ENCODE measurements at places on chromosomes 3 and 15.

GRCh38 chr3:143928541-143929255 is 42.9 kb upstream of the DIPK2A start:
- DNase-seq = no peak

DNA sequence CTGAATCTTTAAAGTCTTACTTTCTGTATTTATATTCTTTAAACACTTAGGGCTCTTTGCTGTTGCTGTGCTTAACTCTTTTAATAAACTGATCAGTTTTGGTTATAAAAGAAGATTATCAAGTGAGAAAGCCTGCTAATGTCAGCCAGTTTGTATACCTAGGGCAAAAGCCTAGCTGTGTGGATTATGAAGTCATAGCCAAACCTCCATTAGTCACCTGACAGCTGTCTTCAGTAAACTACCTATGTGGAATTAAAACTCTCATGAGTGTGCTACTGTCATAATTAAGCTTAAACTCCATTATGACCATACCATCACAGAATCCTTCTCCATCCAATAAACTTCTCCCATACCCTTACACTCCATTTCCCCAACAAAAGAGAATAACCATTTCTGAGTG is 762.7 kb downstream of the NTRK3 start:
- no peak for DNase-seq

- no peak for DNase-seq
Observed at GRCh38 chr15:67575039-67575502, 32.6 kb downstream of the MAP2K5 start.

DNA sequence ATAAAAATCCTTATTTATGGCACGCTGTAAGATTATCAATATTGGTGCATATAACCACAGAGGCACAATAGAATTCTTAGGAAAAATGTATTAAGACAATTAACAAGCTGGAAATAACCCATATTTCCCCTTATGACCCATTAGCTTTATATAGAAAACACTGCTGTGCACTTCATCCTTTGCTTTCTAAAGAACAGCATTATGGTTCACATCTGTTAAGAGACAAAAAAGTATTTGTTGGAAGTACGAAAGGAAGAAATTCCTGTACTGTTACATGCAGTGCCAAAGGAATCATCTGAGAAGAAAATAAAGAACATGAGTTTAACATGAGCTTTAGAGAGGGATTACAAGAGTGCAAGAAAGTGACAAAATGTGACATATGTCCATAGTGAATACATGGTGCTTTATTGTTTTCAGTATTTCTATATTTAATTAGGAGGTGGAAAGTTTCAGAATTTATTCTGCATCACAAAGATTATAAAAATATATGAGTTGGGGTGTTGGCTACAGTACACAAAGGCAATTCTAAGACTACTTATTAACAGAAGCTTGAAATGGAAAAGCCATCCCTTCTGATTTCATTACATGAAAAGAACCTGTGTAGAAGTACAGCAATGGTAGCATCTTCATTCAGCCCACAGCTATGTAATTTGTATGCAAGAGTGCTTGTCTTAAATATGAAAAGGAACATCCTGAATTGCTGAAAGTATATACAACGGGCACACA is 6.8 kb downstream of the UBE3A start:
- DNase-seq = no peak

DNA sequence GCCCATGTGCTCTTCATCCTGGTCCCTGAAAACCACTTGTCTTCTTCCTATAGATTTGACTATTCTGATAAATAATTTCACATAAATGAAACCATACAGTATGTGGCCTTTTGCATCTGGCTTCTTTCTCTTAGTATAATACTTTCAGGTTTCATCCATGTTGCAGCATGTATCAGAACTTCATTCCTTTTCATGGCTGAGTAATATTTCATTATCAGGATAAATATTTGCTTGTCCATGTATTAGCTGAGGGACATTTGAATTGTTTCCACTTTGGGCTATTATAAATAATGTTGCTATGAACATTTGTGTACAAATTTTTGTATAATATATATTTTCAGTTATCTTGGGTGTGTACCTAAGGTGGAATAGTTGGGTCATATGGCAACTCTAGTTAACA is 29.8 kb upstream of the AEN start:
- DNase-seq = no peak

- no peak for DNase-seq
Observed at GRCh38 chr15:36811903-36812302, 232.5 kb downstream of the CDIN1 start.

GRCh38 chr15:57685306-57686095 is 21.0 kb upstream of the POLR2M start:
- no peak for DNase-seq

DNA sequence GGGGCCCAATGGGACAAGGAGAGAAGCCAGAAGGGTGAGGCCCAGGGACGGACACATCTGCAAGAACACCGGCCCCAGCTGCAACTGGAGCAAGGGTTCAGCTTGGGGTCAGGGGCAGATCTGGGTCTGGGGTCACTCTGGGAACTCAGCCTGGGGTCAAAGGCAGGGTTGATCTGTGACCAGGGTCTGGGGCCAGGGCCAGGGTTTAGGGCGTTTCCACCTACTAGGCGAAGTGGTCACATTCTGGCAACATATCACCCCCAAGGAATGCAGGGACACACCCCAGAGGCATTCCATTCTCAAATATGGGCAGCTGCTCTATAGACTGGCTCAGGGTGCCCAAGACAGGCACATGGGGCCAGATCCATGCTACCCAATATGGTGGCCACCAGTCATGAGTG is 9.0 kb downstream of the UROC1 start:
- no peak for DNase-seq

- no peak for DNase-seq
Observed at GRCh38 chr3:13210221-13210975, 137.2 kb upstream of the IQSEC1 start.

- no peak for DNase-seq
Observed at GRCh38 chr15:101497017-101497416, 7.5 kb upstream of the PCSK6 start.

GRCh38 chr15:83053151-83053550 is 13.9 kb downstream of the BTBD1 start:
- DNase-seq = no peak

DNA sequence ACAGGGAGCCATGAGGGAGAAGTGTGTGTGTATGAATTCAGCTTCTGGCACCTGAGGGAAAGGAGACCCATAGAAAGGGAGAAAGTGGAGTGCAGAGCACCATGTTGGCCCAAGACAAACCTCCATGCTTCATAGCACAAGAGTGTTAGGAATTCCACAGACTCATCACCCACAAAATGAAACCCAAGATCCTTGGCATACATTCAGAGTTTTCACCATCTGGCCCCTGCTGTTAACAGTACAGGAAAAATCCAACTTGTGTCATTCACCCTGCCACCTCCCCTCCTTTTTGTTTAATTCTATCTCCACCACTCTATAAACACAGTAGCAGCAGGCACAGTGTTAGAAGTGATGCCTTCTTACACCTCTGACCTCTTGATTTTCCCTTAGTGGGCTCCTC is 60.0 kb upstream of the MNS1 start:
- DNase-seq = no peak

DNA sequence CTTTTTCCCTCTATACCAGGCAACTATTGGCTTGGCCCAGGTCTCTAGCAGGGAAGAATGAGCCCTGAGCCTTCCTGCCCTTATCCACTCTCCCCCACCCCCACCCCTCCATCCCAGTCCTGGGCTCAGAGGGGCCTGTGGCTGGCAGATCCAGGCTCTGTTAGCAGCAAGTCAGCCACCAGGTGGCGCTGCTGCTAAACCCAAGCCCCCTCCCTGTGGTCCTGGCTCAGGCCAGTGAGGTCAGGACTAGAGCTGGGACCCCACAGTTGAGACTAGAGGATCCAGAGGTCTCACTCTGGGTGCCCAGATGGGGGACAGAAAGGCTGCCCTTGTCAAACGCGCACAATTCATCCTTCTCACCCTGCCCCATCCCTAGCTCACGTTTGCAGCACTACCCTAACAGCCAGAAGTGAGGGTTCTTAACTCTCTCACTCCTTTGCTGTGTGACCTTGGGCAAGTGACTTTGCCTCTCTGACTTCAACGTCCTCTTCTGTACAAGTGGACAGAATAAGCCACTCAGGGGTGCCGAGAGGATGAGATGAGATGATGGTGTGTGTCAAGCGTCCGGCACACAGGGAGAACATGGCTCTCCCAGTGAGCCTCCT is 46.8 kb upstream of the SLC6A1 start:
- DNase-seq = peak; percentile 72

DNA sequence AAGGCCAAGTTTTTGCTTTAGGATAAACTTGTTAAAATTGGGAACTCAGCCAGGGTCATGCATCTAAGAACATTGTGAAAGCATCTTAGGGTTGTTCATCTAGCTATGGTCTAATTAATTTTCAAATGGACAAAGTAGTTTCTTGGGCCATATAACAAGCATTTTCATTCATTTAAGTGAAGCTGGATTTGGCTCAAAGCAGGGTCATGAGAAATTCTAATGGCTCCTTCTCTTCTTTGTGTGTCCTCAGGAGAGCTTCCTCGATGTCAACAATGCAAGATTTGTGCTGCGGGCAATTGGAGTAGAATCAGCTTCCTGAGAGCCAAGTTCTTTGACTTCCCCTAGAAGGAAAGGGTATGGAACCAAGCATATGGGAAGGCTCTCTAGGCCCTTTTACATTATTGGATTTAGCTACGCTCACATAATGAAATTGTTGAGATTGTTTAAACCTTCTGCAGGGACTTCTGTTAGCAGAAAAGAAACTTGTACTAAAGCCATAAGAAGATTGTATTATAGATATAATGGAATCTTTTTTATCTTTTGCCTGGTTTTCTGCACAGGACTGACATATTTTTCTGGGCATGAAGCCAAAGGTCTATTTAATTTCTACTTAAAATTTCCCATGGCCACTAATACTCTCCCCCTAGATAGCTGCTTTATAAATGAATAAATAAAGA is 1.8 kb upstream of the SAMMSON start:
- DNase-seq = no peak

DNA sequence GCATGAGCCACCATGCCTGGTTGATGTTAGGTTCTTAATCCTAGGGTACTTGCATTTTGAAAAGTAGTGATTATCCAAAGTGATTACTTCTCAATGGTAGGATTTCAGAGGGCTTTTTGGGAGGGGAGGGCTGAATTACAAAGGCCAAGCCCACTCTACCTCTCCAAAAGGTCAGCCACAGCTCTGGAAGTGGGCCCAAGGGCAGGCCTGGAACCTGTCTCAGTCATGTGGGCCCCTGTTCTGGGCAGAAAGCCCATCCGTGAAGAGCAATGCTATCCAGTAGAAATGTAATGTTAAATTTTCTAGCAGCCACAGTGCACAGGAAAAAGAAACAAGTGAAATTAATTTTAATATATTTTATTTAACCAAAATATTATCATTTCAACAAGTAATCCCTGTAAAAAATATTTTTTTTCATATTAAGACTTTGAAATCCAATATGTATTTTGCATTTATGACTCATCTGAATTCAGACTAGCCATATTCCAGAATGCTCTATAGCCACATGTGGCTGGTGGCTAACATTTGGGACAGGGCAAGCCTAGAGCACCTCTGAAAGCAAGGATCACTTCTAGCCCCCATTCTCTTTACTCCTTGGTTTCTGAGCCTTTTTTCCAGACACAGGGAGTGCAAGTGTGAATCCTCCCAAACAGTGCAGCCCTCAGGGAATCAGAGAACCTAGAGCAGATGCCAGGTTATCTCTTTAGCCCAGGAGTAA is 16.8 kb downstream of the RFT1 start:
- DNase-seq = no peak

DNA sequence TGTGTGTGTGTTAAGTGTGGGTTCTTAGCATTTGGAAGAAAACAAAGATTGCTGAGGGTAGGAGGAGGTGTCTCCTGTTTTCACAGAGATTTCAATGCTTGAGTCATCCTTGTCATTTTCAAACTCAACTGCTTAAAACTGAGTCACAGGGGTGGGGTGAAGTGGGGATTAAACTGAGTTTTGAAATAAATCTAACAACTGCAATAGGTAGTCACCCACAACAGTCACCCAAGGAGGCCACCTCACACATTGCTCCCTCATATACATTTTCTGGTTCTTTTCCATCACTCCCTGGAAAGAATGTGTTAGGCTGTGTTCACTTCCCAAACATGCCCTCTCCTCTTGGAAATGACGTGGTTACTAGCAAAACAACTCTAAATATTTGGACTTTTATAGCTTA is 187.7 kb upstream of the CMC1 start:
- no peak for DNase-seq

GRCh38 chr15:74867466-74868038 is 5.6 kb downstream of the SCAMP2 start:
- DNase-seq = no peak

GRCh38 chr15:99738021-99738847 is 5.0 kb upstream of the LYSMD4 start:
- DNase-seq = no peak

GRCh38 chr3:53495520-53496391 is 1.3 kb downstream of the CACNA1D start:
- no peak for DNase-seq

DNA sequence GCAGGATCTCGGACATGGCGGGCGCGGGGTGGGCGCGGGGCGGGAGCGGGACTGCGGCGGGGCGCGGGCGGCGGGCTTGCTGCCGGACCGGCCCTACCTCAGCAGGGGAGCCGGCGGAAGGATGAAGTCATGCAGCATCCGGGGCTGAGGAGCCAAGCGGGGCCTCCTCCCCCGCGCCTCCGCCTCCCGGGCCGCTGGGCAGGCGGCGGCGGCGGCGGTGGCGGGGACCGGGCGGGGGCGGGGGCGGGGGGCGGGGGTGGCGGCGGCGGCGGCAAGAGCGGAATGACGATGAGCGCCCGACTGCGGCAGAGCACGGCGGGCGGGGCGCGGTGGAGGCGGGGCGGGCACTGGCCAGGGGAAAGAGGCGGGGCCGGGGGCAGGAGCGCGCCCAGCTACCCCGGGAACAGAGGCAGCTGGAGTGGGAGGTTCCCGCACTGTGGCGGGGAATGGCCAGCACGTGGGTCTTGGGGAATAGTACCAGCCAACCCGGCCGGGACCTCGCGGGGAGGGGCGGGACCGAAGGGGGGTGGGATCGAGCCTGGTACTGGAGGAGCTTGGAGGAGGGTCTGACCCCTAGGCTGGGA is at the start of gene CAMK2N2:
TSS of gene CAMK2N2 (minus strand) at position 284 of the 584 bp plus-strand sequence. CDS start at position 16, 268 bp downstream.
- DNase-seq = peak; percentile 67

DNA sequence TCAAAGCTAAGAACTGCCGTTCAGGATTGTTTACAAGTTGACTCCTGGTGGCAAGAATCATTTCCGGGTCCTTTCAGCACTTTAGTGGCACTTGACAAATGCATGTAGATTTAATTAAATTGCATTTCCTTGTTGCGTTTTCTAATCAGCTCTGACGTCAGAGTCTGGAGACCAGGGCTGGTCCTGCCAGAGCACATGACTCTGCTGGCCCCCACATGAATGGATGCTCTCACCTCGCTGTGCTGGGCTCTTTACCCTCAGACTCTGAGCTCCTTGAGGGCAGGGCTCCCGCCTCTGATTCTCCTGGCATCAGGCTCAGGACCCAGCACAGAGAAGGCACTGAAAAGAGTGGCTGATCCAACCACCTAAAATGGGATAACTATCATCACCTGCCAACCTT is 69.4 kb downstream of the FEM1B start:
- DNase-seq = no peak

DNA sequence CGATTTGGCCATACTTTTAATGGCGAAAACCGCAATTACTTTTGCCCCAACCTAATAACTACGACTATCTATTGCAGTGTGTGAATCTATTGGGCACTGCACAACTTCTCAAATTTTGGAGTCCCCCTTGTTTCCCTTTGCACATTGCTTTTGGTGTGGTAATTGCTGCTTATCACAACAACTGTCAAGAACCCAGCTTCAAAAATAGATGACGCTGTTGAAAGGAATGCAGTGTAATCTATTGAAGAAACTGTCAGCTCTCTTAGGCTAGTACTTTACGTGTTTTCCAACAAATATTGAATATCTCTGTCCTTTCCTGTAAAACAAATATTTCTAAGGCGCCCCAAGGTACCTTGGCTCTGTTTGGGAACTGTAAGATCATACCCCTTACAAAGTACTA is 222.8 kb upstream of the UBE2E2 start:
- DNase-seq = no peak

GRCh38 chr3:41598402-41599126 is 363.3 kb downstream of the ULK4 start:
- DNase-seq = no peak

All from activated naive CD4-positive, alpha-beta T cell treated with anti-CD3 and anti-CD28 coated beads, Interleukin-2, amount 10 ng/mL, durations not matched to agents 7 days and 5 days (primary cell).